Occipital lobe (tissue), 3 donors: ENCODE measurements at places on chromosomes 6 and 20.

DNA sequence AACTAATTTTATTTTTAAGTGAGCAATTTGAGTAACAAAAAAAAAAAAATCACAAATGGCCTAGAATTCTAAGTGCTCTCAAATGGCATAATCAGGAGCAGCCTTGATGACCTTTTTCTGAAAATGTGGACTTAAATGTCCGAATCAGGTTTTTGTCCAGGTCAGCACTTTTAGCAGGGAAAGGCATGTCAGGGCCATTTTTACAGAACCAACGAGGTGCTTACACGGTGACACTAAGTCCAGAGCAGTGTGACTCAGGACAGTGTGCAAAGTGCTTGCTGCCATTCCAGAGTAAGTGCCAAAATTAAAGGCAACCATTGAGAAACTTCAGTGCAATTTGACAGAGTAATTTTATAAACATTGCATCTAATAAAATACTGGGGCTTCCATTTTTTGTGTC, 127.8 kb downstream of the KIF16B start:
- no peak for DNase-seq

GRCh38 chr6:107079429-107079828, 35.9 kb downstream of the BEND3 start:
- DNase-seq: no peak

DNA sequence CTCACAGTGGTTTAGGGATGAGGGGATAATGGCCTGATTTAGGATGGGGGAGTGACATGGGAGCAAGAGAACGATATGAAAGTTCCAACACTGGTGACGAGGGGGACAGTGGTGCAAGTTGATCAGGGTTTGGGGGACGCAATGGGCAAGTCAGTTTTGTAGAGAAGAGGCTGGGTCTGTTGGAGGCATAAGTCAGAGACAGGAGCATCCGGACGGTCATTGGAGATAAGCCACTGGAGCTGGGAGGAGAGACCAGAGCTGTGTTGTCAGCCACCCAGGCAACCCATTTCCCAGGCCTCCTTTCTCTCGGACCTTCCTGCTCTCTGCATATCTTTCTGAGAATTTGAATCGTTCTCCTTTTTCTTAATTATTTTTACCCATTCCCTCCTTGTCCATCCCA, 9.5 kb downstream of the DNPH1 start:
- no peak for DNase-seq

GRCh38 chr6:12594530-12594893, 122.1 kb upstream of the PHACTR1 start:
- no peak for DNase-seq

- no peak for DNase-seq
Observed at GRCh38 chr6:158150701-158151100, 17.4 kb downstream of the SERAC1 start.

GRCh38 chr20:20521736-20522135, 153.8 kb downstream of the INSM1 start:
- no peak for DNase-seq

DNA sequence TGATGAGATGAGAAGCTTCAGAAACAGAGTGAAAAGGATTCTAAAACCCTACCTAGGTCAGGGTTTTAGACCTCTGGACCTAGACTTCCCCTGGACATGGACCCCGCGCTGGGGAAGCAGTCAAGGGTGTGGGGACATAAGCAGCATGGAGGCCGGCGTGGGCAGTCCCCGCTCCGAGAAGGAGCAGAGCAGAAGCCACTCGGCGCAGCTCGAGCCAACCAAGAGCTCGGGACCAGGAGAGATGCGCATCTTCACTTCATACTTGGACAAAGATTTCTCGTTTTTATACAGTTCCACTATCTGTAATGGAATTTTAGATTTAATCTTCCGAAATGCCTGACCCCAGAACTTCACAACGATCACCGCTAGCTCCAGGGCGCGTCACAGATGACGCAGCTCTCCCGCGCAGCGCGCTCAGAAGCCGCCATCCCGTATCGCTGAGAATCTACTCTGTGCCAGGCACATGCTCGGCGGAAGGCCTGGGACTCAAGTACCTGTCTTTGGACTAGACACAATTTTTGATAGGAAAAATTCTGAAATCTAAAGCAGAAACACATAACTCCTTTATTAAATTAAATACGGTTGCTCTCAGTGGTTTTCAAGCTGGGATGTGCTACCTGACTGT, 60.3 kb downstream of the WDR27 start:
- no peak for DNase-seq
